ENCODE measurements at places on chromosomes 5 and 9.

DNA sequence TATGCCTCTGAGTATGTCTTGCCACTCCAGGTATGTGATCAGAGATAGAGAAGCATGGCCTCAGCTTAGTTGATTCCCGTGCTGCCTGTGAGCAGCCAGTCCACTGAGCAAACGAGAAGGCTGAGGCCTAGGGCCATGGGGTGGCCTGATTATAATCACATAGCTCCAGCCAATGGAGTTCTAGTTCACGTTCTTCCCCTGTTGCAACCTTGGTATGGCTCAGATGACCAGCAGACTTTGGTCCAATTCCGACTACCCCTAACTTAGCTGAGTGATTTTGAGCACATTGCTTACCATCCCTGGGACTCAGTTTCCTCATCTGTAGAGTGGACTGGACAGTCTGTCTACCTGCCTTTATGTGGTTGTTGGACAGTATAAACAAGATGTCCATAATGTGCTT, 68.4 kb downstream of the PPARGC1B start:
- DNase-seq = no peak

- DNase-seq = peak; percentile 34
Measured at GRCh38 chr9:91273853-91274552, 87.7 kb downstream of the AUH start.

- DNase-seq = no peak
Measured at GRCh38 chr5:33903118-33903517, 11.3 kb upstream of the ADAMTS12 start.

DNA sequence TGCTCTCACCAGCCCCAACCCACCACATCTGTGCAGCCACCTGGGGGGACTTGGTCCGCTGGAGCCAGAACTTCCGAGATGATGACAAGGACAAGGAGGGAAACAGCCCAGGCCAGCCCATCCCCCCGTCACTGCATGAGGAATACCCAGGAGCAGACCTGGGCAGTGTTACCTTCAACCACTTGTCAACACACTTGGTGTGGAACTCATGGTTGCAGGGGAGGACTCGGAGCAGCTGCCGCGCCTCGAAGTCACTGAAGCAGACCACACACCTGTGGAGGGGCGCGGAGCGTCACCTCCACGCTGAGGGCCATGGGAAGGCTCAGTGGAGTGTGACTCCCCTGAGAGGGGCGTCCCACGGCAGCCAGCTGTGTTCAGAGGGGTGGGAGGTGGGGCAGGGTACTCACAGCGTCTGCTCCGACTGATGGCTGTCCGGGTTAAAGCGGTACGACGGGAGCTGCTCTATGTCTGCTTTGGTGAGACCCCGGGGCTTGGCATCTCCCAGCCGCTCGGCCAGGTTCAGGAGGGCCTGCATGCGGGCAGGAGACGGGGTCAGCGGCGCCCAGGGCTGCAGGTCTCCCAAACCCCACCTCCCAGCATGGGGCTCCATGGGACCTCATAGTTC, 8.0 kb downstream of the RNF44 start:
- no peak for DNase-seq

- DNase-seq = peak; percentile 67
Measured at GRCh38 chr5:73447530-73448462, 781 bp downstream of the FOXD1 start.

- no peak for DNase-seq
Measured at GRCh38 chr5:124583469-124584350, 162.7 kb downstream of the ZNF608 start.

DNA sequence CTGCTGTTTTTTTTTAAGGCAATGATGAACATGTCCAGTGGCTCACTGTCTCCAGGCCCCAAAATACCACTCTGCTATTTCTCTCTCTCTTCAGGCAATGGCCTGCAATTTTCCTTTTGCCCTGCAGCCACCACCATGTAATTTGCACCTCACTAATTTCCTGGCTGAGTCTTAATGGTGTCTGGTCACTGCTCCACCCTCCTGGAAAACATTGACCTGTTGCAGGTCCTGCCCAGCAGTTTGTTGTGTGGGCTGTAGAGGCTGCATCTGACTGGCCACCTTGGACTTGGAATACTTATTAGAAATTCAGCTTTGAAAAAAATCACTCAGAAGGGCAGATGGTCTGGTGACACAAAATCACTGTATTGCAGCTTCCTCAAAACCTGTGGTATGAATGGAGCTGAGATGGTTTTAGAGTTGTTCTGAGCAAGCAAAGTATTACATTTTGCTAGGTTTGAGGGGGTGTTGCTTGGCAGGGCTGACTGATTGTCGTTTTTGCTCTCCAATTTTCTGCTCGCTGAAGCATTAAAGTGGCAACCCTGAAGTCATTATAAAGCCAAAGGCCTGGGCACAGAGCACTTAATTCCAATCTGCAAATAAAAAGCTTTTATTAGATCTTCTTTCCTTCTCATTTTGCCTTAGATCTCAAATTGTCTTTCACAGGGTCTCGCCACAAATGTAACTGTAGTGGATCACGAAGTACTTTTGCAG, 134.8 kb downstream of the TMEM174 start:
- no peak for DNase-seq

DNA sequence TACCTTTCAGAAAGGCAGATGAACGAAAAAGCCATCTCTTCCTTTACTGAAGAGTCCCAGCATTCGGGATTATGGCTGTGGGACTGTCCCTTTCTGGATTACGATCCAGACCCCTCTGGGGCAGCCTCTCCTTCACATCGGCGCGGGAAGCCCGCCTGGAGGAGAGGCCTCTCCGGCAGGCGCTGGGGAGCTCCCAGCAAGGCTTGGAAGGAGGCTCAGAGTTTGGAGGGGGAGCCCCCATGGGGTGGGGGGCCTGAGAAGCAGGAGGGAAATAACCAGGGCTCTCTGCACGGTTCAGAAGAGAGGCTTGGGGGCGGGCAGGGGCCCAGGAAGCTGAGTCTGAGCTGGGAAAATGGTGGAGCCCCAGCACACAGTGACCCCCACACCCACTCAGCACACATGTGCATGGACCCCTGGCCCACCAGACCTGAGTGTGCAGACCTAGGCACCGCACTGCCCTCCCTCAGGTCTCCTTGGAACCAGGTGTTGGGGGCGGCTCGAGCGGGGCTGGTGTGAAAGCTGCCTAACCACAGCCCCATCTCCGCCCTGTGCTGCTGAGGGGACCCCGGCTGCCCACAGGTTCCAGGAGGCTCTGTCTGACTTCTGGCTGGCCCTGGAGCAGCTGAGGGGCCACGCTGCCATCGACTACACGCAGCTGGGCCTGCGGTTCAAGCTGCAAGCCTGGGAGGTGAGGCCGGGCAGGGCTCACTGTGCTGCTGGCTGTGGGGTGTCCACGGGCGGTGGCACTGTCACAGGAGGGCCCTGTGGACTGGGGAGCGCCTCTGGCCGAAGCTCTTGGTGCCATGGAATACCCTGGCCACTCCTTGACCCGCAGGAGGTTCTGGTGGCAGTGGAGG, 4.5 kb downstream of the NOXA1 start:
- DNase-seq = no peak

GRCh38 chr9:114098936-114099668, at the start of gene KIF12:
KIF12 (minus strand) TSS chr9:114099292; CDS start chr9:114099276, 16 bp downstream.
- no peak for DNase-seq

DNA sequence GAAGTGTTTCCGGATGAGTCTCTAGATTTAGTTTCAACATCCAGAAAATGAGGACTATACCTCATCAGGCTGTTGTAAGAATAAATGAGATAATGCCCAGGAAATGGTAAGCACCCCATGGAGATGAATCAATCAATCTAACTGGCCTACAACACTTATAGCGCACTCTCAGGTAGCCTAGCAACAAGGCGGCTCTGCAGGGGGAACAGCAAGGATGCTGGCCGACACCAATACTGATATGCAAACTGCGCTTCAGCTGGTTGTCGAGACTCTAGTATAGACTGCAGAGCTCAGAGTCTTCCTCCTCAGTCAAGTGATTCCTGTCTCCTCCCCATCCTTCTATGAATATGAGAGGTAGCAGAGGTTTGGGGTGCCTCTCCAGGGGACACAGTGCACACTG, 218.8 kb upstream of the WWC1 start:
- no peak for DNase-seq

DNA sequence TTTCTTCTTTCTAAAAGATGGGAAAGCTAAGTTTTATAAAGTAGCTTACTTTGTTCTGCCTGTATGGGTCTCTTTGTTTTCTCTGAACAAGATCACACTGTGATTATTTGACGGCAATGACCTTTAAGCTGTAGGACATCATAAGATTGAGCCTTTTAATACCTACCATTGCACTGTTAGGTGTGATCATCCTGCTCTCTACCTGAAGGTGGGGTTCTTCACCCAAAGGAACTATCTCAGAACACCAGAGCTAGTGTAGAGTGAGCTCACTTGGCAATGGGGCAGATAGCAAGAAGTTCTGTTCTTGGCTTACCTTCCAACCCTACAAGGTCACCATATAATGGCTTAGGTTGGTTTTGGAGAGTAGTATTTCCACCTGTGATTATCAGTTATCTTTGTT, 200.2 kb downstream of the SPATA31D1 start:
- DNase-seq = no peak

DNA sequence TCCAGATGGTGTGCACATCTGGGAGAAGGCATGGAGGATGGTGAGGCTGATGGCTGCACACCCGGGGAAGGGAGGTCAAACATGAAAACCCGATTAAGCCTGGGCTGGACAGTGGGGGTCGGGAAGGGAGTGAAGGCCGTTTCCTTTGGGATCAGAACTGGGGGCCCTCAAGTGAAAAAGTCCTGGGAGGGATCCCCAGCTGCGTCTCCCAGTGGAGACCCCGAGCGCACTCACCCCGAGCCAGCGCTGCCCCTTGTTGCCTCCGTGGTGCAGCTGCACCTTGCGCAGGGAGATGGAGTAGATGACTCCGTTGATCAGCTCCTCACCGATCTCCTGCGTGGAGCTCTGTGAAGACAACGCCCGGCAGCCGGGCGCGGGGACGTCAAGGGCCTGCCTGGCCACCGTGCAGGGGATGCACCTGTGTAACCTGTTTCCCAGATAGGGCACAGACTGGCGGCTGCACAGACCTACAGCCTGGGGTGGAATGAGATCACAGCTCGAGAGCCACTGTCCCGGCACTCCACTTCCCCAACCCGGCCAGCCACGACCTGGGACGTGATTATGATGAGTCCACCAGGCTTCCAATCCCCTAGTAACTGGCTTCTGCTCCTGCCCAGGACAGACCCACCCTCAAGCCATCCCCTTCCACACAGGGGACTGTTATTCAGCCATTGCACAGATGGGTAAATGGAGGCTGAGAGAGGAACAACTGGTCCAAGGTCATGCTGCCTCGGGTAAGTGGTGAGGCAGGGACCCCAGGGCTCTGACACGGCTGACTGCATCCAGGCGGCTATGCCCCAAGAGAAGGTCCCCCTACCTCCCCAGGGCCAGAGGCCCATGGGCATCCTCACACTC, 9.0 kb downstream of the RALGDS start:
- no peak for DNase-seq

DNA sequence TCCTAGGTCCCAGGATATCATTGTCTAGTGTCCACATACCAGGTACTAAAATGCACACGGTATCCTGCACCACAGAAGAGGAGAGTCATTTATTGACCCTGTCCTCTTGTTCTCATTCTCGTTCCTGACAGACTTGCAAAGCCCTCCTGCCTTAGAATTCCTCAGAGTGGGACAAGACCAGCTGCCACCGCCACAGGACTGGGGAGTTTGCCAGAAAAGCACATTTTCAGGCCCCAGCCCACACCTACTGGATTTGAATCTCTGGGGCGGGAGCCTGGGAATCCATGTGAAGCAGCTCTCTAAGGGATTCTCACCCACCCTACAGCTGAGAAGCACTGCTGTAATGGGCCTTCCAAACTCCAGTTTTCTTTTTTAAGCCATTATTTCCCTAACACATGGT, 68.0 kb upstream of the FANCC start:
- DNase-seq = no peak

DNA sequence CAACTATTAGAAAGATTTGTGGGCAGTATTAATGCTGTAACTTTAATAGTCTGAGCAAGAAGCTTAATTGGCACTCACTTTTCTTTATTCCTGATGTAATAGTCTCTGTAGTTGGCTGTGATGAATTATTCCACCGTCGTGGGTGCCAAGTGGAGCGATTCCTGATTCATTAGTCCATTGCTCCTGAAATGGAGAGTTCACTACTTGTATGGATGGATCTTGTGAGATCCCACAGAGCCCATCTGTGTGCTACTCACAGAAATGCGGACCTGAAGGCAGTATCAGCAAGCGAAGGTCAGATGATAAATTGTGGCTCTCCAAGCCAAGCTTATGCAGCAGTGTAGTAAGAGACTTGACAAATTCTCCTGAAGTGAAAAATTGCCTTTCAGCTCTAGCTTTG, 212.2 kb downstream of the CHSY3 start:
- DNase-seq = no peak

DNA sequence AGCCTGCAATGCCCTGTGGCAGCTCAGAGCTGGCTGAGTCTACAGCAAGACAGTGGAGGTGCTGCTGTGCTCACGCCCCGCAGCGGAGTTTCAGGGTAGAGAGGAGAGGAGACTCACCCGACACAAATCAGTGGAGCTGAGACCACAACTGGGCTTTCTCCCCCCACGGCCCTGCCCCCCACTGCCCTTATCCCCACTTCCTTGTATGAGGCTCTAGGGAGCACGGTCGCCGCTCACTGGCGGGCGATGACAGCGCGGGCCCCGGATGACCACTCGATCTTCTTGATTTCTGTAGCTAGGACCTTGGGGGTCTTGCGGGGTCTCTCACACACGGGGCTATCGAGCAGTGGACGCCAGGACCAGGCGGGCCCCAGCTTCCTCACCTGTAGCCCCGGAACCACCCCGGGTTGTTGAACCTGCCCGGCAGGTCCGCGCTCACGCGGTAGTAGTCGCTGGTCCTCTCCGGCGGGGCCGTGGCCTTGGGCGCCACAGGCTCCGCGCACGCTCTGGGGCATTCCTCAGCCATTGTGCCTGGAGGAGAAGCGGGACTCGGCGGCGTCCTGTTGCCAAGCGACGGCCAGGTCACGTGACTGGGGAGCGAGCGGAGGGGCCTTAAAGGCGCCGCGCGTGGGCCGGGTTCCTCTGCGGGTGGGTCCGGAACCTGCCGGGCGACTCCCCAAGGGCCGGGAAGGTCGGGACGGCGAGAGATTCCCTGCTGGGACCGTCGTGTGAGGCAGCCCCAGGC, 984 bp upstream of the MRPS2 start:
- DNase-seq = peak; percentile 36

GRCh38 chr5:179355976-179356974, 11.0 kb upstream of the ADAMTS2 start:
- no peak for DNase-seq

- peak; percentile 27 for DNase-seq
Measured at GRCh38 chr5:179825655-179826182, 5.0 kb downstream of the SQSTM1 start.

GRCh38 chr5:24623031-24623430, 21.7 kb downstream of the CDH10 start:
- DNase-seq = no peak

DNA sequence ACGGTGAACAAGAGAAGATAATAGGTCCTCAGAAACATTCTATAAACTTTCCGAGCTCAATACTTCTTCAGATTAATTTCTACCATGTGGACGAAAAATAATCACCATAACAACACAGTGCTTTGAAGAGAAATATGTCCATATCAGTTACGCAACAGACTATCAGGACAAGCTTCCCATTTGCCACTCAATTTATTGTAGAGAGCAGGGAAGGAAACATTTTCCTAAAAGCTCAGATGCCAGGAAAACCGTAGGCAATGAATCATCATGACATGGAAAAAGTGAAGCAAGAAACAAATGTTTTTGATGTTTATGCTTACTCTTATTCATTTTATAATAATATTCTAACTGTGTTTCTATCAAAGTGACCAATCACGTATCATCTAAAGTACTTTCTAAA, 87.6 kb downstream of the S1PR3 start:
- no peak for DNase-seq

- DNase-seq = peak; percentile 24
Measured at GRCh38 chr9:133967024-133967741, 24.9 kb downstream of the VAV2 start.

Measured in SW 1271 (cell line).